ENCODE measurements at places on chromosomes 3 and 15.

- DNase-seq, result no peak
Observed at GRCh38 chr15:31815411-31816155, 214.7 kb upstream of the CHRNA7 start.

DNA sequence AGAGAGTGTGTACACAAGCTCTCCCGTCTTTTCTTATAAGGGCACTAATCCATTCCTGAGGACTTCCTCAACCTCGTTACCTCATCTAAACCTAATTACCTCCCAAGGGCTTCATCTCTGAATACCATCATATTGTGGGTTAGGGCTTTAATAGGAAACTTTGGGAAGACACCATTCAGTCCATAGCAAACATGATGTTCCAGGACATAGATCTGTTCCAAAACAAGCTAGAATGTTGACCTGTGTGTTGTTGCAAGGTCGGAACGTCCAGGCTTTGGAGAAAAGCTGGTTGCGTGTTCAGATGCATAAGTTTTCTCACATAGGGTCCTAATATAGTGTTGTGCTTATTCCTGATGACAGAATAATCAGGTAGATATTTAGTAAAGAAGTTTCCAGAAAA, 9.7 kb upstream of the TMEM87A start:
- DNase-seq, result no peak

GRCh38 chr3:195129644-195130492, 141.1 kb downstream of the XXYLT1 start:
- no peak for DNase-seq

DNA sequence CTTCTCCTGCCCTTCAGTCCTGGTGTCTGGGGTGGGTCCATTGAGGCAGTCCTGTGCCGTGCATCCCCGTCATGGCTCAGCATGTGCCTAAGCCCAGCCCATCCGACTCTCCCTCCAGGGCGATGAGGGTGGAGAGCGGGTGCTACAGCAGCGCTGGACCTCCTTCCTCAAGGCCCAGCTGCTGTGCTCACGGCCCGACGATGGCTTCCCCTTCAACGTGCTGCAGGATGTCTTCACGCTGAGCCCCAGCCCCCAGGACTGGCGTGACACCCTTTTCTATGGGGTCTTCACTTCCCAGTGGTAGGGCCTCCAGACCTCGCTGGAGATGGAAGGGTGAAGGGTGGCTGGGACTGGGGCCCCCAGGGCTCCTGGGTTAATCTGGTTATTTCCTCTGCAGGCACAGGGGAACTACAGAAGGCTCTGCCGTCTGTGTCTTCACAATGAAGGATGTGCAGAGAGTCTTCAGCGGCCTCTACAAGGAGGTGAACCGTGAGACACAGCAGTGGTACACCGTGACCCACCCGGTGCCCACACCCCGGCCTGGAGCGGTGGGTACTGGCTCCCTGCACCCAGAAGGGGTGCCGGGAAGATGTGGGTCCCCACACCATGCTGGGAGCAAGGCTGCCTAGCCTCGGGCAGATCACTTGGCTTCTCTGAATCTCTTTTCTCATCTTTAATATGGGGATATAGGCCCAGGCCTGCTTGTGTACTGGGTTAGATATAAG, 10.1 kb downstream of the CIB1 start:
- no peak for DNase-seq

DNA sequence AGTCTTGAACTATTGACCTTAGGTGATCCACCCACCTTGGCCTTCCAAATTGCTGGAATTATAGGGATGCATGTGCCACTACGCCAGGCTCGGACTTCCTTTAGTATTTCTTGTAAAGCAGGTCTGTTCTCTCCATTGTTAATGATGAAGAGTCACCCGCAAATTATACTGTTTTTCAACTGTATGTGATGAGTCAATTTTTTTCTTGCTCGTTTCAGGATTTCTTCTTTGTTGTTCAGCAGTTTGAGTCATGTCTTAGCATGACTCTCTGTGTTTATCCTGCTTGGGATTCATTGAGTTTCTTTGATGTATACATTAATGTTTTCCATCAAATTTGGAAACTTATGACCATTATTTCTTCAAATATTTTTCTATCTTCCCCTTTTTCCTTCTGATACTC, 28.9 kb downstream of the GRAMD1C start:
- no peak for DNase-seq

DNA sequence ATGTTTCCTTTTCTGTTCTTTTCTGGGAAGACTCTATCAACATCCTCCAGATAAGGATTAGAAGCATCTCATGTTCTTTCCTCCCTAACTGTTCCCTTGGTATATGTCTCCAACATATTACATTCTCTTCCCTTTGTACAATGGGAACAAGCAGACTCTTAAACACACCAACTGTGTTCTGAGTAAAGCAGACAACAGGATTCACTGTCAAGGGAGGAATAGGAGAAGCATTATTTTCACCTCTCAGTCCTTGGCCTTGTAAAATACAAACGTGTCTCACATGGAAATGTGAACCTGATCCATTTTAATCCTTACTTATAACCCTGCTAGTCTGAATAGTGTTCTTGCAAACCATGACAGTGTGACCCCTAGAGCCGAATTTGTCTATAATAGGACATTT, 19.6 kb downstream of the GYG1 start:
- no peak for DNase-seq

DNA sequence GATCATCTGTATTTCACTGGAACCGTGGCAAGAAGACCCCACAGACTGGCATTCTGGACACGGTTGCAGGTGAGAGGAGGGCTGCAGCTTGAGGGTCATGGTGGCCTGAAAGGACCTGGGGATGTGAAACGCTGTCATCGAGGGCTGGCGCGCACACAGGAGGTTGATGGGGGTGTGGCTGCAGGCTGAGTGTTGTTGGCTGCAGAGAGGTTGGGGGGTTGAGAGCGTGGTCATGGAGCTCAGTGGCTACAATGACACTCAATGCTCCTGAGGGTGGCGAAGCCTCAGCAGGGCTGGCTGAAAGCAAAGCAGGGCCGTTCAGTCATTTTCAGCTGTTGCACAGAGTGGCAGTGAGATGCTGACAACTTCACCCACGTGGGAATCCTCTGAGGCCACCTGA, 21.0 kb downstream of the CPN2 start:
- DNase-seq, result no peak

DNA sequence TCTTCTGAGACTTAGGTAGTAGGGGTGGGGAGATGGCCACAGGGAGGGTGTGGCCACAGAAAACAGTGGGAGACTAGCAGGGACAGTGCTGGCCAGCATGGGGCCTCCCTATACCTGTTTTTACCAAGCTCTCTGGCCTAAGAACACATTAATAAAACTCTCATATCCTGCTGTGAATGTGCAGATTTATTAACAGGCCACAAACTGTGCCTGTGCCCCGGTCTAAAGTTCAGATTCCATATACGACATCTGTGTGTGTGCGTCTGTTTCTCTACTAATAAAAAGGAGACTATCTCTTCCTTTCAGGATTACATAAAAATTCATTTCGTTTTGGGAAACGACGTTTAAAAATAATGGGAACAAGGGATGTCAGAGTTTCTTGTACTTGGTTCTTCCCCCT, 92.8 kb upstream of the ADAMTS17 start:
- DNase-seq, result no peak

- no peak for DNase-seq
Observed at GRCh38 chr3:81245501-81245900, 515.9 kb downstream of the GBE1 start.

GRCh38 chr3:143859465-143860203, 11.4 kb upstream of the SLC9A9 start:
- no peak for DNase-seq

- peak; percentile 28 for DNase-seq
Observed at GRCh38 chr3:149417174-149417573, 39.7 kb upstream of the TM4SF1 start.
